ENCODE measurements at places on chromosomes 12 and 14.
A peak's percentile ranks its signal among the peaks of the same experiment; 100 is the strongest.

DNA sequence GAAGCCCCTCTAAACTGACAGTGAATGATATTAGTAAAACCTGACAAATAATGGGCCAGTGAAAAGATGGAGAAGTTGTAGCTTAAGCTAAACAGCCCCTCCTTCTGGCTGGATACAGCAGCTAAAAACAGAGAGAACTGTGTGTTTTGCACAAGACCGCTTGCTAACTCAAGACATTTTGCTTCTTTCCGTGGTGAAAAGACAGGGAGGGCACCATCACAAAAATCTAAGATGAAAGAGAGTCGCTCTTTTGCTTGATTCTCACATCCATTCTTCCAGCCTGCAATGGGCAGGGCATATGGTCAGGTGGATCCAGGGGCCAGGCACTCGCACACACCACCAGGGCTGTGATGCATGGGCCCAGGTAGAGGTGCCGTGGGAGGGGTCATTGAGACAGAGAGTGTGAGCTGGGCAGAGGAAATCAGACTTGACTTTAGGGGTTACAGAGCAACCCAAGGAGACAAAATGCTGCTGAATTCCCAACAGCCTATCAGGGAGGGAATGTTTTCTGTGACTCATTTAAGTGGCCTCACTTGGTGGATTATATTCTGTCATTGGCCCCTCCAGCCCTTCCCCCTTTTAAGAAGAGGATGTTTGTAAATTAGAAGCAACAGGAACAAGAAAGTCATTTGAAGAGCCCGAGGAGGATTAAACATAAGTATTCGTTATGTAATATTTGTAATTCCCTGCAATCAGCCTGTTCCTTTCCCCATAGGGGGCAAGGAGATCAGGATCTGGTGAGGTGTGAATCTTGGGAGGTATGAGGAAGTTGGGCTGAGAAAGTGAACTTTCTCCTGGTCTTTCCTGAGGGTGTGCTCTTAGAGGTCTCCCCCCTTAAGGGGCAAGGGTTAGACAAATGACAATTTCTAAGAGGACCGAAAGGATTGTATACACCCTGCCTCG, 12.3 kb downstream of the EMP1 start:
- no peak for DNase-seq

DNA sequence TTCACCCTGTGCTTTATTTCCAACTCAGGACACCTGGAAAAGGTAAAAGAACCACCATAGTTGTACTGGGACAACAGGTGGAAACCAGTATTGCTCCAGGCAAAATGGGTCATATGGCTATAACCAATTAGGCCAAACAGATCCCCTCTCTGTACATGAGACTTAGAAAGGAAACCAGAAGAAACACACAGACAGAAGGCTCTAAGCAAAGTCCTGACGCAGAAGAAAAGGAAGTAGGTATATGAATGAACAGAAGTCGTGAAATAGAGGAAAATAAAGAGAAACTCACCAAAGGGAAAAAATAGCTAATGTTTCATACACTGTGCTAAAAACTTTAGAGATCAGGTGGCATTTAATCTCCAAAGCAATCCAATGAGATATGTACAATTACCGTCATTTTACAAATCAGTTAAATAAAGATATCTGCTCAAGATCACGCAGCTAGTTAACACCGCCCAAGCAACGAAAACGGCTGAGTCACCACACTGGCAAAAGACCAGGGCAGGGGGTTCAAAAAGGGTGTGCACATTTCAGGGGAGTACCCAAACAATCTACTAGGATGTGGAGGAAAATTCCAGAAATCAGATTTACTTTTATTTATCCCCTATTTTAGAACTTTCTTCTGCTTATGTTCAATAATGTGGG, 82.3 kb downstream of the ITPR2 start:
- DNase-seq, result no peak

DNA sequence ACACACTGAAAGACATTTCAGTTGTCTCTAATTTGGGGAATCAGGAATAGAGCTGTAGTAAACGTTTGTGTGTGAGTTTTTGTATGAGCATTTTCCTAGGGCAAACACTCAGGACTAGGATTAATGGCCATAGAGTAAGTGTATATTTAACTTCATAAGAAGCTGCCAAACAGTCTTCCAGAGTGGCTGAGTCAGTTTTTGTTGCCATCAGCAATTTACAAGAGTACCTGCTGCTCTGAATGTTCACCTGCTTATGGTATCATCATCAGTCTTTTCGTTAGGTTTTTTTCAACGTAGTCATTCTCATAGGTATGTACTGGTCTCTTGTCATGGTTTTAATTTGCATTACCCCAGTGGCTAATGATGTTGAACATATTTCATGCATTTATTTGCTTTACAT, 30.6 kb upstream of the TRHDE start:
- DNase-seq, result no peak

GRCh38 chr12:108668542-108668941, 34.8 kb upstream of the SELPLG start:
- DNase-seq, result no peak

GRCh38 chr12:65594409-65594808, 229.9 kb upstream of the HMGA2 start:
- no peak for DNase-seq

DNA sequence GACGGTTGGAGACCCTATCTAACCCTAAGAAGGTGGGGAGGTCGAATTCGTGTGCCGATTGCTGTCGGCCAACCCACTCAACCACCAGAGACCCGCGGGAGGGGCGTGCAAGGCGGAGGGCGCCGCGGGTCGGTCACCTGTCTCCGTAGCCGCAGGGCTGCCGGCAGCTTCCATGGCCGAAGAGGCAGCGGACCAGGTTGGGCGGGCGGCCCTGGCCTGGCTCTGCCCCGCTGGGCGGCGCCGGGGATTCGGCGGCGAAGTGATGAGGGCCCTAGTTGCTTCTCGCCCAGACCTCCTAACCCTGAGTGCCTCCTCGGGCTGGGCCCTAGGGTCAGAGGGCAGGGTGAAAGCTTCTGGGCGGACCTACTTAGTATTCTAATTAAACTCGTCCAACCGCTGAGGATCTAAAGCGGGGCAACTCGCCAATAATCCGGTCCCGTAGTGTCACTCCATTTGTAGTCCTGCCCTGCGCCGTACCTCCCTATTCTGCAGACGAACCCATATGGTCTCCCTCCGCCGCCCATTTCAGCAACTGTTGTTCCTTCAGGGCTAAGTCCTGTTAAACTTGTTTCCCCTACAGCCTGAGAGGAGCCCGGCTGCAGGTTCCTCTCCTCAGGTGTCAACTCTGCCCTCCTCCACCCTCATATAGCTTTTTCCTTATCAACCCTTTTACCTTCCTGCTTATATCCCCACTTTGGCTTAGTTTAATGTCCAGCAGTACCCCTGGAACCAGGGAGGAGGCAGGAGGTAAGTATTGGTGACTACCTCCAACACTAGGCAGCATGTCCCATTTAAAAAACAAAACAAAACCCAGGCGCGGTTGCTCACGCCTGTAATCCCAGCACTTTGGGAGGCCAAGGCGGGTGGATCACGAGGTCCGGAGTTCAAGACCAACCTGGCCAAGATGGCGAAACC, at the start of gene PYM1:
TSS of gene PYM1 (minus strand) at position 307 of the 915 bp plus-strand sequence. CDS start at position 174, 133 bp downstream.
- DNase-seq, result peak; percentile 55

DNA sequence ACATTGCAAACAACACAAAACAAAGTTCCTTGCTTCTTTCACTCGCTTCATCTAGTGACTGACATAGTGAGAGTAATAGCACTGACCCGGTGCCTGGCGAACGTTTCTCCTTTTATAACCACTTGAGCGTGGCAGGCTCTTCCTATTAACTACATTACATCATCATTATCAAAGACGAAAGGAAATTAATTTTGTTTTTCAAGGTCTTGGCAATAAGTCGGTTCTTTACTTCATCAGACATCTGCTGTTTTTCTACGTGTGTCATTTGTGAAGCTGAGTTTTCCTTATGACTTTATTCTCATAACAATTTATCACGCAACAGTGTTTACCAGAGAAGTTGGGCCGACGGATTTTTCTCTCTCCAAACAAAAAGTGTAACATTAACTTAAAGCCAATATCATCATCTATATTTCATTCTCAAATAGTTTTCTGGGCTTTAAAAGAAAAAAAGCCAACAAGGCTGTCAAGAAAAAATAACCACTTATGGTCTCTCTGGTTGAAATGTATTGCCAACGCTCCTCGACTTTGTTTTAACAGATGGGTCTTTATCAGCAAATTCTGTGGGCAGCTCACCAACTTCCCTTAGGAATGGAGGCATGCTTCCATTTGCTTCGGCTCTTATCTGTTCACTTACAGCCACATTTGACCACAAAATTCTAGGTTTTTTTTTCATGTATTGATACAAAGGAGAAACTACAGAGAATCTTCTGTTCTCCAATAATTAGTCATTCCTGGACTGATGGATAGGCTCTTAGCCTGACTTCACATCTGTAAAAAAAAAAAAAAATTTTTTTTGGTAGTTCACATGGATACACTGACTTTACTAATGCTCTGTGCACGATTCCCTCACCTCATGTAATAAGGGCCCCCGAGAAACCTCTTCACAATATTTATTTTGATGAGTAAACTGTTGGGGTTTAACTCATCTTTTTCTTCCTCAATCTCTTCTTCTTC, 97.1 kb upstream of the CDKN3 start:
- no peak for DNase-seq

DNA sequence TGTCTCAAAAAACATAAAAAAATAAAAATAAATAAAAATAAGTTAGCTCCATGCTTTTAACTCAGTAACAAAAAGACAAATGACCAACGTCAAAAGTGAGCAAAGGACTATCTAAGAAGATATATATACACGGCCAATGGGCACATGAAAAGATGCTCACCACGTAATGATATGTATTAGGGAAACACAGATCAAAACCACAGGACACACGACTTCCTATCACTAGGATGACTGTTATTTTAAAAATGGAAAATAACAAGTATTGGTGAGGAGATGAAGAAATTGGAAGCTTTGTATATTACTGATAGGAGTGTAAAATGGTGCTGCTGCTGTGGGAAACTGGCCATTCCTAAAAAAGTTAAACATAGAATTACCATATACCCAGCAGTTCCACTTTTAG, 20.2 kb upstream of the P2RX7 start:
- DNase-seq, result no peak

GRCh38 chr14:32225378-32225920, 22.4 kb upstream of the RNU6-8 start:
- DNase-seq, result no peak

- no peak for DNase-seq
These were observed 52.3 kb downstream of the PPM1H start for GRCh38 chr12:62882696-62883095.

DNA sequence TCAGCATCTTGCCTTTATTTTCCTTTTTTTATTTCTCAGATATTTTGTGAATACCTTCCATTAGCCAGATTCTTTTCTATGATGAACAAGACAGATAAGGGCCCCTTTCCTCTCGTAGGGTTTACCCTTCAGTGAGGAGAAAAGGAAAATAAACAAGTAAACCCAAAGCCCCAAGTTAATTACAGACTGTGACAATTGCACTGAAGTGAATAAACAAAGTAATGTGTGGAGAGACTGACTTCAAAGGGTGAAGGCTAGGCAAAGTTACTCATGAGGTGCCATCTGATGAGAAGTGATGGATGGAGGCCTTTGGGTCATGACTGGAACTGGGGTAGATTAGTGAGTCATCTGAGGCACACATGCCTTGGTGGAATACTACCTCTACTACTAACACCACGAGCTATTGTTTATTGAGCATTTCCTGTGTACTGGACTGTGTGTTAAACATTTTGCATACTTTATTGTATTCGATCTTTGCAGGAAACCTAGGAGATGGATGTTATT, 143.4 kb upstream of the PRICKLE1 start:
- DNase-seq, result no peak

- no peak for DNase-seq
These were observed 50.7 kb downstream of the ZC3H14 start for GRCh38 chr14:88613552-88614010.

DNA sequence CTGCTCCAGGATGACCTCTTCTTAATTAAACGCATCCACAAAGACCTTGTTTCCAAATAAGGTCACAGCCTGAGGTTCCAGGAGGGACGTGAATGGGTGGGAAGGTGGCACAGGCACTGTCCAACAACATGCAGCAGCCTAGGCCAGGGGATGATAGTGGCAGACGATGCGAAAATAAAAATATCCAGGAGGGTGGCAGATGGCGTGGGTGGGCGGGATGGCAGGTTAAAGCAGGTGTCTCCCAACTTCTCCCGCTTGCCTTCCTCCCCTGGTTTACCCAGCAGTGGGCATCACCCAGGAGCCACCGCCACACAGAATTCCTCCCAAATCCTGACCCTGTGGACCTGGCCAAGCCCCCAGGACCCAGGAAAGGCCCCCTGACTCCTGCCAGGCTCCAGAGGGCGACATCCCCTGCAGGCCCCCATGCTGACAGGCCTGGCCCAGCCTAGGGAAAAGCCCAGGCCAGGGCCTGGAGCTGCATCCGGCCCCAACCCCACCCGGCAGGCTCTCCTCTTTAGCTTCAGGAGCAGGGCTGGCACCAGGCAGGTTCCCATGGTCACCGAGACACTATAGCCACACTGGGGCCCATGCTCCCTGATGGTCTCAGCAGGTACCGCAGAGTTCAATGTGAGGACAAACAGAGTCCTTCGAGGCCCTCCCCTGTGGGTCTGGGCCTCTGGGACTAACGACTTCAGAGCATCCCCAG, 9.7 kb downstream of the NCOR2 start:
- no peak for DNase-seq

DNA sequence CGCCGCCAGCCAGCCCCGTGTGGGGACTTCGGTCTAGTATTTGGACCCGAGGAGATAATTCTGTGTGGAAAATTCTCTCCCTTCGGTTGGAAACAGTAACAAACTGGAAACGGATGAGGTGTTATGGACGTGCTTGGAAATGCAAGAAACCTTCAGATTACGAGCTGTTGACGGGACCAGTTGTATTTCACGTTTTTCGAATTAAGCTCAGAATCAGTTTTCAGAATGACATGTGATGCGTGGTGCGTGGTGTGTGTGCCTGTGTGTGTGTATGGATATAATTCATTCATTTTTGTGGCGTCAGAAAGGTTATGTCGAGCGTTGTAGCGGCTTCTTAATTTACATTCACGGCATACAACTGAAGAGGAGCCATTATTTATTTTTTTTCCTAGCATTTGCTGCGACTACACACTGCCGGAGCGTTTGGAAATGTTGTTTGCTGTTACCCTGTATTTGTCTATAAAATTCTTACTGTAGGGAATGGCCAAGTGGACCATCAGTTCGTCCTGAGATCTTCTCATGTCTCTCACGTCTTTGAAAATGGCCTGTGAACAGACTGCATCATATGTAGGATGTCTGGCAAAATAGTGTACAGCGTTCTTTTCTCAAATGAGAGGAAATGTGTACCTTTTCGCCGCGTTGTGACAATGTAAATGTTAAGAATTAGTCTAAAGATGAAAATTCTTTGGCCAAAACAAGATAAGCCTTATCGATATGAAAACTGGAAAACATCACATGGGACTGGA, 1.3 kb downstream of the TRAF3 start:
- DNase-seq, result peak; percentile 15

Measured in stimulated activated naive CD4-positive, alpha-beta T cell treated with Interleukin-2 at 50 U/mL for 16 hours (primary cell).